ENCODE measurements at places on chromosomes 2 and 18.

GRCh38 chr2:3755277-3755676 is 51.9 kb downstream of the DCDC2C start:
- no peak for DNase-seq

- no peak for DNase-seq
Measured at GRCh38 chr18:34840256-34840826, 130.2 kb downstream of the DTNA start.

DNA sequence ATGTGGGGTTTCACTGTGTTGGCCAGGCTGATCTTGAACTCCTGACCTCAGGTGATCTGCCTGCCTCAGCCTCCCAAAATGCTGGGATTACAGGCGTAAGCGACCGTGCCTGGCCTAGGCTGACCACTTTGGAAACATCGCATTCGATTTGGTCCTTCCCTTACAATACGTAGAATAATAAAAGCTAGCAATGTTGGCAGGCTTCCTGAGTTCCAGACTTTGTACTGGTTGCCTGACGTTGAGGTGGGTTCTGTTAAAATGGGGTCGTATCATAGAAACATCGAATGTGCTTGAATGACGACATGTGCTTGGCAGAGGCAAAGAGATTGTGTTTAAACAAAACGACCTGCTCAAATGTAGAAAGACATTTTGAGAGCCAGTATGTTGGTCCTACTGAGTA is 56.1 kb downstream of the LTBP1 start:
- DNase-seq, result no peak

- DNase-seq, result no peak
Measured at GRCh38 chr2:17476830-17477229, 41.4 kb downstream of the RAD51AP2 start.

GRCh38 chr2:183000846-183001245 is 37.4 kb downstream of the NCKAP1 start:
- DNase-seq, result no peak

GRCh38 chr2:69565431-69565839 is 78.1 kb downstream of the AAK1 start:
- DNase-seq, result peak; percentile 76

DNA sequence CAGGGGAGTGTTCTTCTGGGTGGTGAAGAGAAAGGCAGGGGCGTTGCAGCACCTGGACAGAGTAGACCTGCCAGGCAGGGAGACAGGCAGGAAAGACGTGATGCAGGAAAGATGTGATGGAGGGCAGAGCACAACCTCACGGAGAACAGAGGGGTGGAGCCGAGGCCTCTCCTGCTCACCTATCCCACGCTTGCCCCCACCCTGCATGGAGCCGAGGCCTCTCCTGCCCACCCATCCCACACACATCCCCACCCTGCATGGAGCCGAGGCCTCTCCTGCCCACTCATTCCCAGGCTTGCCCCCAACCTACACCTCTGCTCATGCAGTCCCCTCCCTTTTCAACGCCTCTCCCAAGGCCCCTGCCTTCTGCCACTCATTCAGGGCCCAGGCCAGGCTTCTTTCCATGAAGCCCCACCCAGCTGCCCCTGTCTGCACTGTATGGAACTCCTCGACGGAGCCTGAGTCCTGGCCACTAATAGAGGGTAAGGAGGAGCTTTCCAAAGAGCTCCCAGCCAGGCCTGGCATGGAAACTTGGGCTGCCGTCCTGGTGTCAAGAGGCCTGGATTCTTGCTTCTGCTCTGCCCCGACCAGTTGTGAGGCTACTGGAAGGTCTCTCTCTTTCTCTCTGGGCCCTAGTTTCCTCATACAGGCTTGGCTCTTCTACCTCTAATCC is 32.0 kb upstream of the LOXHD1 start:
- DNase-seq, result no peak

DNA sequence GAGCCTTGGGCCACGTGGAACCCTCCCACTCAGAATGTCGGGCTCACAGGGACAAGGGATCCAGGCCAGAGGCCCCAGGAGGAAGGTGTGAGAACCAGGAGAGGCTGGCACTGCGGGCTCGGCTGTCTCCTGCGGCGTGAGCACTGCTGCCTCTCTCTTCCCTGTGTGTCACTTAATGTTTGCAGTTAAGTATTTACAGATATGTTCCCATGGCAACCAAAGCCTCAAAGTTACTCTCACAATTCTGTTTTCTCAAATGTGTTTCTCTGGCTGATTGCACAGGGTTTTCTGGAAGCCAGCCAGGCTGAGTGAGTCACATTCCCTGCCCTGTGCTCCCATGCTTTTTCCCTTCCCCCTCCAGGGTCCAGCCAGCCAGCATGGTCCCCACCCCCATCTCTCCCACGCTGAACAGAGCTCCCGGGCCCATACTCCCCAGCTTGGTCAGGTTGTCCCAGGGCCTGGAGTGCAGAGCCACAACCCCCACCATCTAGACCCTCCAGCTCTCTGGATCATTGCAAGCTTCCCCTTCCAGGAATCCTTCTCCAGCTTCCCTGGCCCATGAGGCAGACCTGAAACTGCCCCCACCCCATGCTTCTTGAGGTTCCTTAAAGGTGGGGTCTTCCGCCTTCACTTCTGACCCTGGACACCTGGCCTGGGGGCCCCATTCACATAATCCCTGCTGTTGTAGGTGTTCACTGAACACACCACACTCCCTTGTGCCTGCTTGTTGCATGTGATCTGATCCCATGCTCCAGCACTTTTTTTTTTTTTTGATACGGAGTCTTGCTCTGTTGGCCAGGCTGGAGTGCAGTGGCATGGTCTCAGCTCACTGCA is 265.9 kb downstream of the CELF4 start:
- peak; percentile 88 for DNase-seq

GRCh38 chr18:79210002-79210910 is 141.1 kb downstream of the ATP9B start:
- no peak for DNase-seq

DNA sequence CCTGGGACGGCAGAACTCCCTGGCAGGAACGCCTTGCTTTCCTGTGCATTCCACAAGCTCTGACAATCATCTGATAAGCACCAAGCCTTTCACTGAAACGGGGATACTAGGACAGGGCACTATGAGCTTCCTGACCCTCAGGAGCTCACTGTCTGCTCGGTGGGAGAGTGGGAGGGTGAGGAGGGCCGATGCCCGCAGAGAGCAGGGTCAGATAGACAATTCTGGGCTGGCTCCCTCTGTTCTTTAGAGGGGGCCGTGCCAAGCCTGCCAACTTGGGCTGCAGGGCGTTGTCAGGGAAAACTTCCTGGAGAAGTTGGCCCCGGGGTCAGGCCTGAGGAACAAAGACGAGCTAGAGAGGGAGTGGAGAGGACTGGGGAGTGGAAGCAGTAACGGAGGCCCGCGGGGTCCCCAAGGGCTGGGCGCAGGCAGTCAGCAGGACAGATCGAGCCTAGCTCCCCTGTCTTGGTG is 82.0 kb downstream of the CTAGE1 start:
- peak; percentile 57 for DNase-seq

DNA sequence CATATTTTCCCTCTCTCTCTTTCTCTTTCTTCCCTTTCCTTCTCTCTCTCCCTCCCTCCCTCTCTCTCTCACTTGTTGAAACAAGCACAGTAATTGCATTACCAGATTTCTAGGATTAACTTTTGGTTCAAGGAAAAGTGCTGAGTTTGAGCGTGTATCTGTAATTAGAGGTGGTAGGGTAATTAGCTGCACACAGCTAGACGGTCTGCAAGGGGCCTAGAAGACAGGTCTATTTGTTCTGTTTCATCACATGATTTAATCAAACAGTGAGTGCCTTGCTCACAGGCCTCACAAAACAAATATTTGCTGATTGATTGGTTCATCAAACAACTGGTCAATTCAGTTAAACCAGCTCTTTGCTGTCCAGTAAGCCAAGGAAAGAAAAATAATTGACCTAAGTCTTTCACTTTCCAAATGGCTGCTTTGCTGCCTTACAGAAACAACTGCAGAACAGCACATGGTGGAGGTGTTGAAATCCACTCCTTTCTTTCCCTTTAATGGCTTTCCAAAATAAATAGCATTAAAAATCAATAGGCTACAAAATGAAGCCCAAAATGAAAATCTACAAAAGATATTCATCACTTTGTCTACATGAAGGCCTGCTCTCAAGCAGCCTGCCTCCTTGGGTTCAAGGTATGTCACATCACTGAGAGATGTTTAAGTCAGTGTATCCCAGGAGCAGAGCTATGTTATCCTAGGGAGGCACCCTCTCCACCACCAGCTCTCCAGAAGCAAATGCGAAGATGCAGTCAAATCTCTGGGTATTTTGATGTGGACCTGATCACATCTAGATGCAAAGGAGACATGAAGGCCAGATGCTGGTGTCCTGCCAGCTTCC is 264.4 kb upstream of the SIX2 start:
- no peak for DNase-seq

DNA sequence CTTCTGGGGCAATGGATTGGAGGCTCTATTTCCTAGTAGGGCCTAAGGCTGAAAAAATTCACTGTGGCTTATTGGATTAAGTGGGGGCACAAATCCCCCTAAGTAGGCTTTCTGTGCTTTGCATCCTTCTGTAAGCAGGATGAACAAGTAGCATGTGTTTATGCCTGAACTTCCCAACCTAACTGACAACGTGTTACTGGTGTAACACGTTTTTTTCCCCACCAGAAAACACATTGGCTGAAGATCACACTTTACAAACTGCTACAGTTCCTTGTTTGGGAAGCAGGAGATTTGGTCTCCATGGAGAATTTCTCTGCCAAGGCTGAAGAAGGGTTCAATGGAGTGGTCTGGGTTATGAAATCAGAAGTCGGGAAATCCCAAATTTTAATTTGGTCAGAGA is 7.2 kb upstream of the ITGA6 start:
- DNase-seq, result no peak

DNA sequence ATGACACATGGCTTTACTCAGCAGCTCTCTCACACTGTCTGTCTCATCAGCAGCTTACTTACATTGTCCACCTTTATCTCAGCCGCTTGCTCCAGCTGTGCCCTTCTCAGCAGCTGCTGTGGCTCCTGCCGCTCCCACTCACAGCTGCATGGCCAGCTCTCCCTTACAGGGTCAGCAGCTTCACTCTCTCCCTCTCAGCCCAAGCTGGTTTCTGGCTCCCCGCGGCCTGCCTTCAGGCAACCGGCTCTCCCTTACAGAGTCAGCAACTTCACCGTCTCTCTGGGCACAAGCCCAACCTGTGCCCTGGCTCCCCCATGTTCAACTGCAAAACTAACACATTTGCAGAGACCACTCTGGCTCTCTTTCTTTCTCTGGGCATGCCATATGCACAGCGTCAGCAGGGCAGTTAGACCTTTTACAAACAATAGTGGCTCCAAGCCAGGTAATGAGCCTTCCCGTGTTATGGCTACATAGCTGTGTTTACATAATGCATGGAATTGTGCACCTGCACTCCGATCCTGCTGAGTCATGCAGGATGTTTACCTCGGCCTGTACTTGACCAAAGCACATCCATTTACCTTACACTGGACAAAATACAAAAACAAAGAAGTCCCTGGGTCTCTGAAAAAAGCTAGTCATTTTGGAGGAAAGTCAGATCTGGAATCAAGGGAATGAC is 167.3 kb downstream of the DOK6 start:
- no peak for DNase-seq

GRCh38 chr18:67218556-67218955 is 298.0 kb downstream of the DSEL start:
- DNase-seq, result no peak

DNA sequence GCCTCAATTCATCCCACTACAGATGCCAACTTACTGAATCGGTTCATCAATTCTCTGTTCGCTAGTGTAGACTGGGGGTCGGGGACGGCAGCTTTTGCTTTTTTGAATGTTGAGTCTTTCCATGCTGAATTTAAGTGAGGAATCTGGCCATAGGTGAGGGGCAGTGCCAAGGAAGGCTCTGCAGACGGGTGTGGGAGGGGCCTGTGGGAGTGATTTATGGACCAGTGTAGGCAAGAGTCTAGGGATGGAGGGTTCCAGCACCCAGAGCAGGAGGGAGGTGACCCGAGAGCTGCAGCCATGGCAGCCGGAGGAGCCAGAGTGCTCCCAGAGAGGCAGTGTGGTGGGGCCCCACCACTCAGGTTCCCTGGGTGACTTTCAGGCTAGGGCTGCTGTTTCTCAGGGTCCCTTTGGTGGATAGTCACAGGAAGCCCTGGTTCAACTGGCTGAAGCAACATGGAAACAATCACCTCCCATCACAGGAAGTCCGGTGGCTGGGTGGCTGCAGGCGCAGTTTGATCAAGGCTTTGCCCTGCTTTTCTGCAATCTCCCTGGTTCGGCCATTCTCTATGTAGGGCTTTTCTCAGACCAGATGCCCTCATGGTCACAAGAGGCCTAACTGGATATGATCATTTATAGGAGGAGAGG is 16.9 kb upstream of the TEX44 start:
- DNase-seq, result no peak

DNA sequence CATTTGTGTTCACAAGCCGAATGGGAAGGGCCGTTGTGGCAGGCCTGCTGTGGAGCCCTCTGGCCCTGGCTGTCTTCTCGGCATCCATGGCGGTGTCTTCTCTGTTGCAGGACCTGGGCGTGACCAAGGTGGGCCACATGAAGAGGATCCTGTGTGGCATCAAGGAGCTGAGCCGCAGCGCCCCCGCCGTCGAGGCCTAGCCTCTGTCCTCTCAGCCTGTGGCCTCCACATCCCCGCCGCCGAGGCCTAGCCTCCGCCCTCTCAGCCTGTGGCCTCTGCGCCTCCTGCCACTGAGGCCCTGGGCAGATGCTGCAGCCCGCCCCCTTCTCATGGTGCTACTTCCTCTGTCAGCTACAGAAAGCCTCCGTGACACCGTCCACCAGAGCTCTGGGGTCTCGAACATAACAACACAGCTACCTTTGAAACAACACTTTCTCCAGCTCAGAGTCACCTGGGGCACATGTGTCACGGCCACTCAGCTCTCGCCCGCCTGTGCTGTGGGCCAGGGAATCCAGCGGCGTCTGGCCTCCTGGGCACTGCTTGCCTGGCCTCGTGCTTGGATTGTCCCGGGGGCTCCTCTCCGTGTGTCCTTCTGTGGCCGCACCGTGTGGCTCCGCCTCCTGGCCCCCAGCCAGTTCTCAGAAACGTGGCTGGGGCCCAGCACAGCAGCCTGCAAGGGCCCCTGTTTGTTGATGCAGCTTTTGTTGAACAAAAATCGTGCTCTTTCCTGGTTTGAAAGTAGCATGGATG is 97.1 kb downstream of the USP40 start:
- peak; percentile 86 for DNase-seq

DNA sequence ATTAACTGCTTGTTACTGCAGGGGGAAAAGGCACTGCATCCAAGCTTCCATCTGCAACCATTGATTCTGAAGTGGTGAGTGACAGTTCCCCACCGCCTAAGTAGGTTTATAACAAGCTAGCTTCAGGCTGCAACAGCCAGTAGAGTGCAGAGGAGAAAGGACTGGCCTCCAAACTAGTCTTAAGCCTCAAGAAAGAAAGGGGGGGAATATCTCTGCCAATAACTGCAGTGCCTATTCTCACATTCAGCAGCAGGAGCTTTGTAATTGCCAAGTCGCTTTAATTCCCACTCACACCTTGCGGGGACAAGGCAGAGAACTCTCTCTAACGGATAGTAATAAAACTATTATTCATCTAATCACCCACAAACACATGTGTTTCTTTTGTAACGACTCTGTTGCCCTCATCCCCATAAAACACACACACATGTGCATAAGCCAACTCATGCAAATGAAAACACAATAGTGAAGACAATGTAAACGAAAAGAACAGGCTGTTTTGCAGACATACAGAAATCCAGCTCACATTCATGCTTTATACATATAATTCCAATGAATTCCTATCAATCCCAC is 1963.3 kb upstream of the PIK3C3 start:
- DNase-seq, result no peak

- no peak for DNase-seq
Measured at GRCh38 chr2:208363485-208363884, 43.1 kb upstream of the PTH2R start.

All from right cardiac atrium (tissue), 5 donors.